CD8-positive, alpha-beta T cell (primary cell): ENCODE measurements at places on chromosomes 6 and 20.
A peak's percentile ranks its signal among the peaks of the same experiment; 100 is the strongest.

- no peak for DNase-seq
Measured at GRCh38 chr6:13368731-13369115, 40.4 kb upstream of the TBC1D7 start.

DNA sequence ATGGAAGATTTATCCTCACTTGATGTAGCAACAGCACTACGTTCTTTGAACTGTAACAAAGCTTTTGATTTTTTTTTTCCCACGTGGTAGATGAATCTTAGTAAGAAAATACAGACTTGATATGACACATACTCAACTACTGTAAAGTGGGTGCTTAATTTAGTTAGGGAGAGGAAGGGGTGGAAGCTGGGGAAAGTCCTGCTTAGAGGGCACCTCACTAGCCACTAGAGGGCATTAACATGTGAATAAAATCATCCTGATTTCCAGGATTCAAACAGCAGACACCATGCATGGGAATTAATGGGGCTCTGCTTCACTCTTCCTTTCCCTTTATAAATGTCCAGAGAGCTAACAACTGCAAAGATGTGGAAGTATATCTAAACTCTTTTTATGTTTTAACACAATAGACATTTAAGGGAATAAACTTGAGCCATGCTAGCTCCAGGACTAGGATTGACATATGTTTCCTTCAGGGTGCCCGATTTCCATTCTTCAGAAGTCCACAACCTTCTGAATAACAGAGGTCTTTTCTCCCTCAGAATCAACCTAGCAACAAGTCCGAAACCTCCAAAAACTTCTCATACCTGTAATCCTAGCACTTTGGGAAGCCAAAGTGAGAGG, 250.1 kb downstream of the ATXN1 start:
- DNase-seq, result no peak

DNA sequence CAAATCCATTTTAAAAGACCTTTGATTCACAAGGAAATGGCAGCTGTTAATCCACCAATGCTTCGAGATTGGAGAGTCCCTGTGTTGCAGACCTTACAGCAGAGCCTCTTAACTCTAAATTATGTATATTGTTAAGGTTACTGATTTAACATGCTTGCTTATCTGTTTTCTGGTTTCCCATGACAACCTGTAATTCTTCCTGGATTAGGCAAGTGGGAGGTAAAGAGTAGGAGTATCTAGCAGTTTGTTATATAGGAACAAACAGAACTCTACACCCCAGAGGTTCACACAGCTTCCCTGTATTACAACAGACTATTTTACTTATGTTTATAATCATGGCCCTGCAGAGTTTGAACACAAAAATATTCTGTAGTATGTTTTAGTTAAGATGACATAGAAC, 39.5 kb downstream of the NKX2-4 start:
- no peak for DNase-seq

DNA sequence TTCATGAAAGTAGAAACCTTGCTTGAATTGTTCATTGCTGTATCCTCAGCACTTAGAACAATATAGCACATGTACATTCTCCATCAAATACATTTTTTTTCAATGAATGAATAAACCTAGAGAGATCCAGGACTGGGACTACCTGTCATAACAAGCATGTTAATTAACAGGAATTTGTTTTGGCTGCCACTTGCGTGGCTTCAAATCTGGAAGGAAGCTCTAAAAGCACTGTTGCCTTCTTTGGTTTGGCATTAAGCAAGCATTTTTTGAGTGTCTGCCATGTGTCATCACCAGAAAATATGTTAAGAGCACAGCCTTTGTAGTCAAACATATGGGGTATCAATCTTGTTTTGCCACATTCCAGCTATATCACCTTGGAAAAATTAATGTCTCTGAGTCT, 131.9 kb upstream of the BACH2 start:
- no peak for DNase-seq

- DNase-seq, result no peak
Measured at GRCh38 chr6:54138795-54139194, 27.6 kb downstream of the MLIP start.

GRCh38 chr6:14353798-14354197, 236.2 kb downstream of the CD83 start:
- no peak for DNase-seq

DNA sequence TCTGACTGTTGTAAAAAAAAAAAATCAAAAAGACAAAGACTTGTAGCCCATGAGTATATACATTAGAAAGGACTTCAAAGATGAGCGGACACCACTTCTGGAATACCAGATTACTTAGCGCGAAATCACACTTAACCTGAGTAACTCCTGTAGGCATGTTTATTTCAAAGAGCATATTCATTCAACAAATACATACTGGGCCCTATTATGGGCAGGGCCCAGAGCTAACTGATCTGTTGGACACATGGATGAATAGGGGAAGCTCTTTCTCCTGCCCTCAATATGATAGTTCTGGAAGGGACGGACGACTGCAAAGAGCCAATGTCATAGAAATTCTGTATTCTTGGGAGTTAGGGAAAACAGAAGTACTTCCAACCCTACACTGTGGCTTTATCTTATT, 12.3 kb downstream of the MAN1A1 start:
- DNase-seq, result no peak

GRCh38 chr6:3711776-3712175, 39.7 kb downstream of the PXDC1 start:
- DNase-seq, result no peak

DNA sequence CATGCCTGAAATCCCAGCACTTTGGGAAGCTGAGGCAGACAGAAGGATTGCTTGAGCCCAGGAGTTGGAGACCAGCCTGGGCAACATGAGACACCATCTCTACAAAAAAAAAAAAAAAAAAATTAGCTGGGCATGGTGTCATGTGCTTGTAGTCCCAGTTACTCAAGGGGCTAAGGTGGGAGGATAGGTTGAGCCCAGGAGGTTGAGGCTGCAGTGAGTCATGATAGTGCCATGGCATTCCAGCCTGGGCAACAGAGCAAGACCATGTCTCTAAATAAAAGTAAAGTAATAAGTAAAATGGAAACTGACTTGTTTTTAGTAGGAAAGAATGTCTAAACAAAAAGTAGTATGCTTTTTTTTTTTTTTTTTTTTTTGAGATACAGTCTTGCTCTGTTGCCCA, 240.7 kb downstream of the ARID1B start:
- no peak for DNase-seq

DNA sequence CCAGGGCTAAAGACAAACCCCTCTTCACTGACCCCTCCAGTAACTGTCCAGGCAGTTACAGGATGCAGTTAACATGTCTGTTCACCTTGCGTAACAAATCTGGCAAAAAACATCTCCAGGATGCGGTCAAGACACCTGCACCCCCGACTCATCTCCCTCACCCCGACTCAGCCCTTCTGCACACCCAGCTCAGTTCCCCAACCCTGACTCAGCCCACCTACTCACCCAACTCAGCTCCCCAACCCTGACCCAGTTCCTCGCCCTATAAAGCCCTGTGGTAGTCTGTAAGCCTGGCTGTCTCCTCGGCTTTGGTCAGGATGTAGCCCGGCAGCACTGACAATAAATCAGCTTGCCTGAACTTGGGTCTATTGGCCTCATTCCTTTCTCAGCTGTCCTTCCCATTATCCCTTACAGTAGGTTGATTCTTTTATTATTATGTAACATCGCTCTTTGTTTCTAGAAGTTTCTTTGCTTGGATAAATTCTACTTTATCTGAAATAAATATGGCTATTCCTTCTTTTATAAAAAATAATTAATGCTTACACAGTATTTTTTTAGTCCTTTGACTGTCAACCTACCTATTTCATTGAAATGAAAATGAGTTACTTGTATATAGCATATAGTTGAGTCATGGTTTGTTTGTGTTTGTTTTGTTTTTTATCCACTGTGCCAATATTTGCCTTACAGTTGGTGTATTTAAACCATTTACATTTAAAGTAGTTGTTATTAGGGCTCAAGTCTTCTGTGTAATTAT, 12.9 kb upstream of the ADTRP start:
- no peak for DNase-seq

- DNase-seq, result no peak
Measured at GRCh38 chr6:106525882-106526275, 103.4 kb downstream of the RTN4IP1 start.

DNA sequence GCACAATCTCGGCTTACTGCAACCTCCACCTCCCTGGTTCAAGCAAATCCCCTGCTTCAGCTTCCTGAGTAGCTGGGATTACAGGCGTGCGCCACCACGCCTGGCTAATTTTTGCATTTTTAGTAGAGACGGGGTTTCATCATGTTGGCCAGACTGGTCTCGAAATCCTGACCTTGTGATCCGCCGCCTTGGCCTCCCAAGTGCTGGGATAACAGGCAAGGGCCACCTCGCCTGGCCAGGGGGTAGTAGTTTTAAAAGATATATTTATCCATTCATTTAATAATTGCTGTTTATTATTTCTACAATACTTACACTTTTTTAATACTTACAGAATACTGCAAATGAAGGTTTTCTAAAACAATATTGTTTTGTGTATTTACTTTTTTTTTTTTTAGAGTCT, 15.5 kb upstream of the DDX27 start:
- no peak for DNase-seq

DNA sequence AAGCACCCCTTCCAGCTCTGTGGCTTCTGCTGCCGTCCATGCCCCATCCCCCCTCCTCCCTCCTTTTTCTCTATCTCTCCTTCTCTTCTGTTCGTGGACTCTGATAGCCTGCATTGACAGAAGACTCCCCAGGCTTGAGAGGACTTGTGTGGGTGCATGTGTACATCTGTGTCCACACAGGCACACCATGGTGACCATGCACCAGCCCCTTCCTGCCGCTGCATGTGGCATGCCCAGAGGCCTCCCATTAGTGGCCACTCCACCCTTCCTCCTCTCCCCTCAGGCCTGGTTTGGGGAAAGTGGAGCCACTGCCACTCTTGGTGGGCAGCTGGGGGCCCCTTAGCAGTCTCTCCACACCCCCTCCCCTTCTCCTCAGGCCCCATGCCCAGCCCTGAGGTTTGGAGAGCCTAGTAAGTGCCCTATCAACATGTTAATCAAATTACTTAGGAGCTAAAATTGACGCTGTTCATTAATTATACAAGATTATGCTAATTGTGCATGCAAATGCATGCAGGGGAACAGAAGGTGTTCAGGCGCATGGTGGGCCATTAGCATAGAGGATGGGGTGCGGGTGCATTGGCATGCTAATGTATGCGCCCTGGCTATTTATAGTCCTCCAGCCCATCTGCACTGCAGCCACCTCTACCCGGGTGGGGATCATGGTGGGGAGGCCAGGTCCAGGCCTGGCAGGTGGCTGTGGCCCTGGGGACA, 45.9 kb downstream of the EBF4 start:
- DNase-seq, result no peak

DNA sequence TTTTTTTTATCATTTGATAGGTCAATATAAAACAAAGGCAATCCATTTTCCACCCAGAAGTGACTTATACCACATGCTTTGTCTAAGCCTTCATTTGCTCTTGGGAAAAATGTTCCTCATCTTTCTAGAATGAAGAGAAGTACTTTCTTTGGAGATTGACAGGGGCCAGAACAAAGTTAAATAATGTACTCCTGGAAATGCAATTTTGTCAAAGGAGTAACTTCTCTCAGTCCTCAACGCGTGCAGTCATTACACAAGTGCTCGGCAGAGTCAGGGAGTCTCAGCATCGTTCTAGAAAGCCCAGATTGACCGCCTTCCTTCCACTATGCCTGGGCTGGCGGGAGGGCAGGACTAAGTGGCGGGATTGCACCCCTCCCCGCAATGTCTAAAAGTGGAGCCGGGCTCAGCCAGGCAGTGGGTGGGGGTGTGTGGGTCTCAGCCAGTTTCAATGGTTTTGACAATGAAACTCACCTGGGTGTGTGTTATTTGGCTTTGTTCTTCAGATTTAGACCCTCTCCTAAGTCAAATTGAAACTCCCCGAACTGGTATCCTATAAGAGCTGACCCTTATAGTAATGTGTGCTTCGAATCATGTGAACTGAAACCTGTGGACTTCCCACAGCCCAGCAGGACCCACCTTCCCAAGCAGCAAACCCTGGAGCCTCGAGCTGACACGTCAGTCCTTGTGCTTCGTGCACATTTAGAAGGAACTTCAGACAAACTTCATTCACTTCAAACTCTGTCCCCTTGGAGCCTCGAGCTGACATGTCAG, 63.2 kb upstream of the DUSP22 start:
- DNase-seq, result no peak

DNA sequence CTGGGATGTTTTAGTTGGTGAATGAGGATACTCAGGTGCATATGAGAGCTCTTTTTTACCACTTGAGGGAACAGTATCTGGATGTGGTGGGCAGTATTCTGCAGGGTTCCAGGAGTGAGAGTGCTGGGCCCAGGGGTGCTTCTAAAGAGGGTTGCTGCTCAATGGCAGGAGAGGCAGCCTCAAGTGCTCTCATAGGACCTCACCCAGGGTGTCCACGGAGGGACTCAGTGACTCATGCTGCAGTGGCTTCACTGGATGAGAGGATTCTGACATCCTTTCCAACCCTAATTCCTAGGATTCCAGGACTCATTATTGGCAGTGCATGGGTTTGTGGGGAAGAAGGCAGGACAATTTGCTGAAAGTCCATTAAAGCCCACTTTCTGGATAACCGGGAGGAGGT, 176.6 kb upstream of the FERMT1 start:
- no peak for DNase-seq

GRCh38 chr6:167949121-167949684, 48.3 kb upstream of the KIF25 start:
- DNase-seq, result no peak

DNA sequence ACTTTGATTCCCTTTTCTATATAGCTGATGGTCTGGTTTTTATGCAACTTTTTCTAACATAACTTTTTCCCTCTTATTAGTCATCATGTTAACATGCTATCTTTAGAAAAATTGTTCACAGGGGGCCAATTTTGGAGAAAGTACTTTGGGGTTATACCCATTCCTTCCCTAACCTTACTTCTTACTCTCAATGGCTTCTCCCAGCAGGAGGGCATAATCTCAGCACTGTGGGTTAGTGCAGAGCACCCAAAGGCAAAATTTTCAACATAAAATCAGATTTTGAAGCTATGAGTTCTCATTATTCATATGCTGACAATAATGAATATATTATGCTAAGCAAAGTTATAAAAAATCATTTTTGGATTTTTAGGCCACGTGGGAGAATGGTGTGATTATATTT, 299.2 kb downstream of the SLC35F1 start:
- no peak for DNase-seq

- no peak for DNase-seq
Measured at GRCh38 chr6:166678426-166678825, 51.4 kb upstream of the RPS6KA2 start.

DNA sequence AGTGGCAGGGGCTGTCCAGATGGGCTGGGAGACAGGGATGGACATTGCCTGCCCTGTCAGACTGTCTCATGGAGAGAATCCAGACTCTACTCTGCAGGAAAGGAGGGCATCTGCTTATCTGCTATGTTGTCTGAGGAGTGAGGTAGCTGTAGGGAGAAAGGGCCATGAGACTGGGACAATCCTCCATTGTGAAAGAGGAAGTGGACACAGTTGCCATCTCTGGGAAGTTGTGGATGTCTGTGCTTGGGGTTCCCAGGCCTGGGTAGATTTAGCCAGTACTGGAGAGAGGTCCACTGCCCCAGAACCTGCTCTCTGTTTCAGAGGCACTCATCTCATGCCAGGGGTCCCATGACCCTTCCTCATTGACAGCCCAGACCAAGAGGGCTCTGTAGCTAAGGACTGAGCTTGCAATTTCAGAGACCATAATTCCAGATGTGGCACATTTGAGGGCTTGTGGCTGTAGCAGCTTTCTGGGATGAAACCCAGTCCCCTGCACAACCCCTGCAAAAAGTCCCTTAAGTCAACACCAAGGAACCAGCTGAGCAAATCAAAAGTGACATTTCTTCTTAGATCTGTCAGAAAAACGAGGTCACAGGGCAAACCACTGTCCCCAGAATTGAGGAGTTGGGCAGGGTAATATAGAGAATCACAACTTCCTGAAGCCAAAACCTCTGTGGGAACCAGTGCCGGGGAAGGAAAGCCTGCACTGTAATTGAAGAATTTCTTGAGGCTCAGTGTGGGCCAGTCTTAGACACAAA, 4.1 kb upstream of the SIRPG start:
- DNase-seq, result peak; percentile 71
